ENCODE measurements at places on chromosomes 3 and 15.

DNA sequence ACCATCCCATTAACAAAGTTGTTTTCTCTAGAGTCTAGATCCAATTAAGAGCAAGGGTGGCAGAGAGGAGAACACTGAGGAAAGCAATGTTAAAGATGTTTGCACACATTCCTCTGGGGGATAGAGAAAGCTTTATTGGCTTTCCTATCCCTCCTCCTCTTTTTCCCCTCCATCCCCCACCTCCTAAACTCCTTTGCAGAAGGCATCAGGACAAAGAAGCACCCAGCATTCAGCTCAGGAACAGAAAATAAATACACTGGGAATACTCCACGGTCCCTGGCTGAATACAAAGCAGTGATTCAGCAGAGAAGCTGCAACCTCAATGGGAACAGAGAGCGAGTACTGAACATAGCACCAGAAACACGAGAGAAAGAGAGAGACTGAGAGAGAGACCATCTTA lies 21.9 kb downstream of the LSAMP start:
- no peak for DNase-seq

DNA sequence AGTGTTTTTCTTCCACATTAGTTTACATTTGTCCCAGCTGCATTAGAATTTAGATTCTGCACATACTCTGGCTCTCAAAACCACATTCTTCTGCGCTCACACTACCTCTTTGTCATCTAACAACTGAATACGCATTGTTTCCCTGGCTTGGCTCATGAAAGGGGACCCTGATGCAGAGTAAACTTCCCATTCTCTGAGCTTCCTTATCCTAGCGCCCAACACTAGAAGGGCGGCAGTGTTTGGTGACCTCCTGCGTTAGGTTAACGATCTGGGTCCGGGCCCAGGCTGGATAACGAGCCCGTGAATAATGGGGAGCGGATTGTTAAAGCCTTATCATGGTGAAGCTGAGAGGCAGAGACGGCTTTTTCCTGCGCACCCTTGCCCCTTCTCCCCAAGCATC lies 63.9 kb downstream of the ETV5 start:
- no peak for DNase-seq

GRCh38 chr15:89662893-89663626 lies 7.8 kb upstream of the KIF7 start:
- DNase-seq, result no peak

DNA sequence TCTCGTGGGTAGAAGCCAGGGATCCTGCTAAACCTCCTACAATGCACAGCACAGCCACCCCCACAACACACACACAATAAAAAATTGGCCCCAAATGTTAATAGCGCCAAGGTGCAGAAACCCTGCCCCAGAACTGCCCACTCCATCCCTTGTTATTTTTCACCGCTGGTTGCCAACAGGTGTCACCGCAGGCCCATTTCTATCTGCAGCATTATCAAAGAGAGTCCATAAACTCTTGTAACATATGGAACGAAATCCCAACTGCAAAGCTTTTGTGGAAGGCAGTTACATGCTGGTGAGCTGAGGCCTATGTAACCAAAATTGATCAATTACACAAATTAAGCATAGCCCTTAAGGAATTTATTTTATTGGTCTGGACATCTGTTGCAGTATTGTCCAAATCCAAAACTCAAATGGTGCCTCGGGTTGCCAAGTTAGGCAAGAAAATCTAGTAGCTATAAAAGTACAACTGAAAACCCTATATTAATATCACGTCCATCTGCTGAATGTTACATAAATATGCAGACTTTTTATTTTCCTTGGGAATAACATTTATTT lies 66.2 kb downstream of the SAMMSON start:
- no peak for DNase-seq

GRCh38 chr3:161150001-161150525 lies 44.9 kb upstream of the B3GALNT1 start:
- DNase-seq, result no peak

- no peak for DNase-seq
These were observed at the start of gene ANKRD34C for GRCh38 chr15:79282371-79283251. Gene ANKRD34C, plus strand, starts transcription at chr15:79282722. Its CDS starts 10,563 bp downstream, at chr15:79293285.

Measured in T-cell (primary cell).